SK-MEL-5 (cell line): ENCODE measurements at places on chromosomes 4 and X. TPM values are rescaled to one million over a fixed set of nuclear protein-coding genes. Genes with fewer than 3 reads are reported as not detected.
A peak's percentile ranks its signal among the peaks of the same experiment; 100 is the strongest.

- DNase-seq, result no peak
Measured at GRCh38 chr4:61246034-61246433, 45.9 kb downstream of the ADGRL3 start.

DNA sequence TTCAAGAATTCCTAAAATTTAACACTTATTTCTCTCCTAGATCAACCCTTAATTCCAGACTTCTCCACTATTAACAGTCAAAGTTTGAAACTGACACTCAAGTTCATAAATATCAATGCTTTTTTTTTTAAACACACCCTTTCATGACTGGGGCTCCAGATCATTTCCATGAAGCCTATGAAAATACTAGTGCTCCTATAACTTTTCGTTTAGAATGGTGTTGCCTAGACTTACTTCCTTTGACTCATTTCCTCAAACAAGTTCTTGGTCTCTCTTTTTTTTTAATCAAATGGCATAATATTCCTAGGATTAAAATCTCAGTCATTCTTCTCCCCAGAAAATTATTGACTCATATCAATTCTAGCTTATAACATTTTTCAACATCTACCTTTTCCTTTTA is 13.1 kb downstream of the ZMAT1 start:
- no peak for DNase-seq

DNA sequence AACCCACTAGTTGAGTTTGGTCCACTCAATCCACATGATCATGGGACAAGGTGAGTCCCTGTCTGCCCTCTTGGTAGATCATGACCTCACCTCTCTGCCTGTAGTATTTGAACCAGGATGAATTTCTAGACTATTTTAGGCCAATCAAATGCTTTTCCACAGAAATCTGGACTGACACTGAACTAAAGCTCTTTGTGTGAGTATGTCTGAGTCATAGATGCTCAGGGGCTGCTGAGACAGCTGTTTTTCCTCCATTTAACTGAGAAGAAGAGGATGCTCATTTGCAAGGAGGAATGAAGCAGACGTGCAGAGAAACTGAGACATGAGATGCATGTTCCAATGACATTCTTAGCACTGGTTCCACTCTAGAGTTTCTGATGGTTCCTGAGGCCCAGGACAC is 77.3 kb upstream of the TMEM47 start:
- DNase-seq, result peak; percentile 0

The VCX2 gene
- not detected in 2 replicates for total RNA-seq

- DNase-seq, result no peak
Measured at GRCh38 chr4:19850909-19851308, 400.8 kb upstream of the SLIT2 start.

DNA sequence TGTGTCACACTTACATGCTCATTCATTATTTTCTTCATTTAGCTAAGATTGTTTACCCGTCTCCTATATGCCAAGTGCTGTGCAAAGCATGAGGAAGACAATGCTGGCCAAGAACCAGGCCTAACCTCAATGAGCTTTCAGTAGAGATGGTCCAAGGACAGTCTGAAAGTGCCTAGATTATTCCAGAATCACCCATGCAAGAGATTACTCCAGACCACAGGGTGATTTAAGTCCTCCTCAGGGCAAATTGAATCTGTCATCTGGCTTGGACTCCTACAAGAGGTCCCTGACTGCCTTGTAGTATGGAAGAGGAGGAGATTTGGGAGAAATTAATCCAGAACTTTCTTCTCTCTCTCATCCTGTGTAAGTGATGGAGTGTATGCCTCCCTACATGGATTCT is 99.4 kb upstream of the NDP start:
- DNase-seq, result no peak

The MAGEA8 gene
- total RNA-seq, result 0.13 TPM in 1 of 2 replicates, not detected in the other

DNA sequence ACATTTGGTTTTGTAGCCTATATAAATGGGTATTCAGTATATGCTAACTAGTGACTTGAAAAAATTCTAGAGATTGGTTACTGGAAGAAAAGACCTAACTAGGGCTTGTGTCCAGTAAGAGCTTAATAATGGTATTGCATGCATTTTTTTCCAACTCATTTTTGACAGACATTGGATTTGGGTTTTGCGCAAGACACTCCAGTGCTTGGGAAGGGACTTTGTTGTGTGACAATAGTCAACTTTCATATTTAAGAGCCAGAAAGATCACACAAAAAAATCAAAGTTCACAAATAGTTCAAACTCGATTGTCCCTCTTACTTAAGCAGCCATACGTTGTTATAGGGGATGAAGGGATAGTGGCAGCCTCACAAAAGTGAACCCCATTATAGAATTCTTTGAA is 1.2 kb upstream of the HSD17B11 start:
- DNase-seq, result no peak

The SLC2A9 gene
- 0.24 TPM in 1 of 2 replicates, not detected in the other for total RNA-seq
